ENCODE measurements at places on chromosomes 6 and 20.
A peak's percentile ranks its signal among the peaks of the same experiment; 100 is the strongest.

DNA sequence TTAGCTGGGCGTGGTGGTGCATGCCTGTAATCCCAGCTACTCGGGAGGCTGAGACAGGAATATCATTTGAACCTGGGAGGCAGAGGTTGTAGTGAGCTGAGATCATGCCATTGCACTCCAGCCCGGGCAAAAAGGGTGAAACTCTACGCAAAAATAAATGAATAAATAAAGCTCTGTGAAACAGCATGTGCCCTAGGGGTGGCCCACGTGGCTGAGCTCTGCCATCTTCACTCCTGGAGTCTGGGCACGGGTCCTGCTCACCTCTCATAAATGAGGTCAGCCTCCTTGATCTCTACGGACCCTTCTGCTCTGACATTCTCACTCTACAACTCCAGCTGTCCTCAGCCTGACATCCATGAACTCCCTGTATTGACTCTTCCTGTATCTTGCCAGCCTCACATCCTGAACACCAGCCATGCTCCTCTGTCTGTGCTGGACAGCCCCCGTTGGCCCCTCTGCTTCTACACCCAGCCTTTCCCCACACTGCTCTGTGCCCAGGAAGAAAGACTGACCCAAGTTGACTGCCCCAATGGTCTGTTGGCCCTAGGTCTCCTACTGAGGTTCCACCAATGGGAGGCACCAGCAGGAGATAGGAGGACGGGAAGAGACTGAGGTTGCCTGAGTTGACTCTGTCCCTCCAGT is 21.9 kb downstream of the CPNE5 start:
- no peak for DNase-seq

GRCh38 chr6:30711758-30712380 is 5.2 kb downstream of the MDC1 start:
- DNase-seq: no peak

GRCh38 chr20:54476169-54477009 is 996 bp downstream of the DOK5 start:
- no peak for DNase-seq

DNA sequence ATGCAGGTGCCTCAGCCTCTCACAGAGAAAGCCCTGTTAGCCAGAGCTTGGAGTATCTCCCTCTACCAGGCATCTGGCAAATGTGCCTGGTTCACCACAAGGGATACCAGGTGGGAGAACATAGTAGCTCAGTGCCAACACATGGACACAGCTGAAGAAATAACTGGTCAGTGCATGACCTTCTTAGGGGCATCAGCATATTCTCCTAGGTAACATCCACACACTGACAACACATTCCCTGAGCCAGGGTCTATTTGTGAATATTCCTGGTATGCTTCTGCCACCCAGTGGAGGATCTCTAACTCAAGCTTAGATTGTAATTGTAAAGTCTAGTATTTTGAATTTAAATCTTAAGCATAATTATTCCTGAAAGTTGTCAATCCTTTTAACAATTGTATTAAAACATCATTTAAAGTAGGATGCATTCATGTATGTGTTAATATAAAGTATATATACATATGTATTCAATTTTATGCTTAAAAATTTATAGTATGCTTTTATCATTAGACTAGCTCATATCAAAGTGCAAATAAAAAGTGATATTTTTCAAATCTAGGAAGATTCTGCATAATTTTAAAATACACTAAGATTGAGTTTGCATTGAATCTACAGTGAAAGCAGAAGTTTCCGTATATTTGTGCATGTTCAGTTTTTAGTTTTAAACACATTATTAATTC is 45.3 kb upstream of the COL21A1 start:
- peak; percentile 48 for DNase-seq

- DNase-seq: no peak
Observed at GRCh38 chr20:23412026-23412425, 9.3 kb downstream of the NAPB start.

DNA sequence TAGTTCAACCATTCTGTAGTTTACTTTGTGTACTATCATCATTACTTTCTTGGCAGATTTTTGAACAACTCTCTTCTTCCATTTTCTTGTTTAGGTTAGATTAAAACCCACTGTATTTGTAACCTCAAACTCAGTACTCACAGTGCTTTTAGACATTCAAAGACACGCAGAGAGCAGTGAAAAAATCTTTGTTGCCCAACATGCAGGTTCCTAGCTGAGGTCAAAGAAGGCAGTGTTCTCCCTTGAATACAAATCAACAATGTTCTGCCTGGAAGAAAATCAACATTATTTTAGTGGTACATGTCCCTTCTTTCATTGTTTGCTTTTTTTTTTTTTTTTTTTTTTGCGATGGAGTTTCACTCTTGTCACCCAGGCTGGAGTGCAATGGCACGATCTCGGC is 11.2 kb downstream of the CYB5R4 start:
- no peak for DNase-seq

- DNase-seq: peak; percentile 46
Observed at GRCh38 chr20:22312744-22313346, 271.5 kb downstream of the FOXA2 start.

DNA sequence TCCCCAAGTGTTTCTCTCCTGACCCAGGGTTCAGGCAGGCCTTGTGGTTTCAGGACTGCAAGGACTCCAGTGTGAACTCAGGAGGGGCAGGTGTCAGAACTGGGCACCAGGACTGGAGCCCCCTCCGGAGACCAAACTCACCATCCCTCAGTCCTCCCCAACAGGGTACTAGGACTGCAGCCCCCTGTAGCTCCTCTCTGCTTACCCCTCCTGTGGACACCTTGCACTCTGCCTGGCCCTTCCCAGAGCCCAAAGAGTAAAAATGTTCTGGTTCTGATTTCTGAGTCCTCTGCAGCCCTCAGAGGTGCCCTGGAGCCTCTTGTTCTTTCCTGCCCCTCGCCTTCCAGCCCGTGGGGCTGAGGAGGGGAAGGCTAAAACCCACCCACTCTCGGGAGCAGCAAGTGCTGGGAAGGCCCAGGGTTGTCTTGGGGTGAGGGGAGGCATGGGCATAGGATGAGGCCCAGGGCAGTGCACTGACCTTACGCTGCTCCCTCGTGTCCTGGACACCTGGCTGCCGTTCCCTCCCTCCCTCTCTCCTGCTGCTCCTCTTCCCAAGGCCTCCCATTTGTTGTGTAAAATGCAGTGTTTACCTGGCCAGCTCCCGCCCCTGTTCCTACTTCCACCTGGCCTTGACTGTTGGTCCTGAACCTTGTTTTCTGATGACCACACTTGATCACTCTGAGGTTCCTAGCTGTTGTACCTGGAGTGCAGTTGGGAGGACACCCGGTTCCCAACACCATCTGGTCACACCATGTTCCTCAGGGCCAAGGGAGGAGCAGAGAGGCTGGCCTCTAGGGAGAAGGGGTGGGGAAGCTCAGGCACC is 9.9 kb downstream of the CNPY3 start:
- DNase-seq: no peak

Data from NCI-H345 (cell line).